Left renal pelvis (tissue), 4 donors: ENCODE measurements at places on chromosomes 11 and 22.

DNA sequence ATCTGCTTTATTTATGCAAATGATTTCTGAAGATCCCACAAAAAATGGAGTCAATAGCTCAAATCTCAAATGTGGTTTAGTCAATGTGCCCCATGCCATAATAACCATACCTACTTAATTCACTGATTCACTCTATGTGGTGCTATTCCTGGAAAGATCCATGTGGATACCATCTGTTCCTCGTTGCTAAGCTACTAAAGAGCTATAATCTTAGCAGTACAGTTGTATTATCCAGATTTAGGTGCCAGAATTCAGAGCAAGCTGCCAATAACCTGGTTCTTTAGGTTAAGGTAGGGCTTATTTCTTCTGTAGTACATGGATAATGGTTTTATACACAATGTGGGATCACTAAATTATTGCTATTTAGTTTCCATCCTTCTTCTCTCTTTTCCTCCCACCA, 974.7 kb upstream of the CCDC90B start:
- no peak for DNase-seq

- DNase-seq = no peak
These were observed 24.9 kb upstream of the PACSIN2 start for GRCh38 chr22:43039800-43040199.

GRCh38 chr11:77386178-77386577, 84.7 kb upstream of the GDPD4 start:
- DNase-seq = no peak

DNA sequence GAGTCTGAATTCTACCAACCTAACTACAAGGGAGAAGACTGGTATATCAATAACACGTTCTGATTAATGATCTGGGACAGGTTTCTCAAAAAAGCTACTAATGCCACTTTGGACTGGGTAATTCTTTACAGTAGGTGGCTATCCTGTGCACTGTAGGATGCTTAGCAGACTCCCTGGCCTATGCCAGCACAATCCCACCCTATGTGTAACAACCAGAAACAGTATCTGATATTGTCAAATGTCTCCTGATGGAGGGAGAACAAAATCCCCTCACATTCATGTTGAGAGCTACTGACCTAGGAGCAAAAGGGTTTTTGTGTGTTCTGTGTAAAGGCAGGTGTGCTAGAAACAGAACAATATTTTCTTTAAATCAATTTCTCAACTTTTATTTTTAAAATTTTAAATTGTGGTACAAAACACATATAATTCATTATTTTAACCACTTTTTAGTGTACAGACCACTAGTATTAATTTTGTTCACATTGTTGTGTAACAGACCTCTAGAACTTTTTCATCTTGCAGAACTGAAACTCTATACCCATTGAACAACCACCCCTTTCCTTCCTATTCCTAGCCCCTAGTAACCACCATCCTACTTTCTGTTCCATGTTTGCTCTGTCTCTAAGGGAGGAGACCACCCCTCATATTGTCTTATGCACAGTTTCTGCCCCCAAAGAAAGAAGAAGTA, 2.1 kb upstream of the MS4A6A start:
- DNase-seq = no peak

DNA sequence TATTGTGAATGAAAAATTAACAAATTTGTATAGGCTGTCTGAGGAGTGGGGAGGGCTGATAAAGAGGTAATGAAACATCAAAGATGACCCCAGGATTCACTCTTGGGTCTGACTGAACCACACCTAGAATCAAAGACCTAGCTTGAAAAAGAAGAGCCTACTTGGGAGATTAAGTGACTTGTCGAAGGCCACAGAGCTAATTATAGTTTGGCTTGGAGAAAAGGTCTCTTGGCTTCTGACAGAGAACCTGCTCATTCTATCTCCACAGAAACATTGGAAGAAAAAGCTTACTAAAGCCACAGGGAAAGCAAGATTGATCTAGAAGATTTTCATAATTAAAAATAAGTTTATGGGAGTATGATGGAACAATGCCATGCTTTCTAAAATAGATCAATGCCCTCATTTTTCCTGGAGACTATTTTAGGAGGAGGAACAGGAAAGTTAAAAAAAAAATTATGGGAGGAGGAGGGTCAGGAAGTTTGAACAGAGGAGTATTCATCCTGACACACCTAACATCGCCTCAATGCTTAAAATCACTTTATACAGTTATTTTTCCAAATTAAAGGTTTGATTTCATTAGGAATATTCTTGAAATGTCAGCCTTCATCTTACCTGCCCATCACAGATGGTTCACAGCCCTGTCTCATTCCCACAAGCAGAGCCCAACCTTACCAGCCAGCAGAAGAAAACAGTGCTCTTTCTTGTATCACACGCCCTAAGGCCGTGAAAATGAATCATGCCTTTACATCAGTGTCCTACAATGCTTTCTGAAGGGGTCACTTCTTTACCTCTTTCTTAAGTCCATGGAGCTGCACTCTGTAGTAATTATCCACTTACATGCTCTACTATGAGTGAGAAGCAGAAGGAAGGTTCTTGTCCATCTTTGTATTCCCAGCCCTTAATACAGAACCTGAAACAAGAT, 231.1 kb upstream of the MPPED2 start:
- no peak for DNase-seq

GRCh38 chr11:10623797-10624761, 55.6 kb upstream of the LYVE1 start:
- no peak for DNase-seq

DNA sequence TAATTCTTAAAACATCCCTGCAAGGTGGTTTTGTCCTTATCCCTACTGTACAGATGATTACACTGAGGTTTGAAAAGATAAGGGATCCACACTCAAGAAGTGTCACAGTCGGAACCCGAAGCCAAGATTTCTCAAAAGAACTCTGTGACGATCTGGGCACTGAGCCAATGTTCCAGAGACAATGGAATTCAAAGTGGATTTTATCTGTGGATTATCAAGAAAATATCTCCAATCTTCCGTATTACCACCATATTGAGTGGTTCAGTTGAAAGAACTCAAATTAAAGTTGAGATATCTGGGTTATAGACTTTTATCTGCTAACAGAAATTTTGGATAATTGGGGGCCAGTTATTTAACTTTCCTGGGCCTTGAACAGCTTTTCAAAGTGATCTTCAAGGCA, 100.0 kb upstream of the GRAMD1B start:
- DNase-seq = no peak

DNA sequence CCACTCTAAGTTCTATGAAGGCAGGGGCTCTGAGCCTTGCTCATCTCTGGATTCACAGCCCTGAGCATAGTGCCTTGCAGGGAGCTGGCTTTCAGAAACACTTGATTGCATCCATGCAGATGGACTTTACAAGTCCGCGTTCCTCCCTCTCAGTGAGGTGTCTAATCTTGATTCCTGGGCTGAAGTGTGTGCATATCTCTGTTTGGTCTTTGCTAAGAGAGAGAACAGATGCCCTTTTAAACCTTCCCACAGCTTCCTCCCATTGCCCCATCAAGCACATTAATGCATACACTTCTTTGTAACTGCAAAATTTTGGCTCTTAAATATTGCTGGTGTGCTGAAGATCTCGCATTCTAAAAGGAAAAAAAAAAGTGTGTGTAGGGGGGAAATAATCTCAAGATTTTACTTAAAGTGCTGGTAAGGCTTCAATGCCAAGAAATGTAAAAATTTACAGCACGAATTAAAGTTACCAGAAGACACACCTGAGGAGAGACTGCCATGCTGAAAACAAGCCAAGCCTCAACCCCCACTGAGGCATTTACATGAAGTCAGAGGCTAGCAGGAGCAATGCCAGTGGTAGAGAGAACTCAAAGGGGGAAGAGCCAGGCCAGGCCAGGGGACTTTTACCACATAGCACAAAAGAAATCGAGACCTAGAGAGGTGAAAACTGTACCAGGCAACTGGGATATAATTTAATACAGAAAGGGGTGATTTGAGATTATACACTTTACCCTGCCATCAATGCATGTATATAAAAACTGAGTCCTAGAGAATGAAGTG, 492.1 kb downstream of the SOX6 start:
- DNase-seq = no peak

DNA sequence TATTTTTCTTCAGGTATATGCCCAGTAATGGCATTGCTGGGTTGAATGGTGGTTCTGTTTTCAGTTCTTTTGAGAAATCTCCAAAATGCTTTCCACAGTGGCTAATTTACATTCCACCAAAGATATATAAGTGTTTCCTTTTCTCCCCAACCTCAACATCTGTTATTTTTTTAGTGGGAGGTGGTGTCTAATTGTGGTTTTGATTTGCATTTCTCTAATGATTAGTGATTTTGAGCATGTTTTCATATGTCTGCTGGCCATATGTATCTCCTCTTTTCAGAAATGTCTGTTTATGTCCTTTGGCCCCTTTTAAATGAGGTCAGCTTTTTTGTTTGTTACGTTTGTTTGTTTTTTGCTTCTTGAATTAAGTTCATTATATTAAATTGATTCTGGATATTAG, 760.2 kb downstream of the KCNA4 start:
- no peak for DNase-seq

- no peak for DNase-seq
These were observed 92.0 kb downstream of the ZC3H12C start for GRCh38 chr11:110185121-110185591.

DNA sequence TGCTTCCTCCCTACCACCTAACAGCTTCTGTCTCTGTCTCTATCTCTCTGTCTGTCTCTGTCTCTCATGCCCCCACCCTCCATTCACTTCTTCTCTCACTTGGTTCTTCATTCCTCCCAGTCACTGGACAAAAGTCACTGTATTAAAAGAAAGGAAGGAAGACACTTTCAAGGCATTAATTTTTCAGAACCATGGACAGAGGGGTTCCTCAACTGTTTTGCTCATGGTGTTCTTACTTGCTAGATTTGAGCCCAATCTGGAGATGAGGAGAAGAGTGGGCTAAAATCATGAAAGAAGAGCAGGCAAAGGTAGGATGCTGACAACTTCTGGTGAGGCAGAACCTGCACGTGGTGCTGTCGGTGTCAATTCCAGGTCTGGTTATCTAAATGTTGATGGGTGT, 116.7 kb upstream of the LARGE1 start:
- peak; percentile 34 for DNase-seq

- no peak for DNase-seq
These were observed 1.0 kb downstream of the KCNJ4 start for GRCh38 chr22:38453996-38454352.

DNA sequence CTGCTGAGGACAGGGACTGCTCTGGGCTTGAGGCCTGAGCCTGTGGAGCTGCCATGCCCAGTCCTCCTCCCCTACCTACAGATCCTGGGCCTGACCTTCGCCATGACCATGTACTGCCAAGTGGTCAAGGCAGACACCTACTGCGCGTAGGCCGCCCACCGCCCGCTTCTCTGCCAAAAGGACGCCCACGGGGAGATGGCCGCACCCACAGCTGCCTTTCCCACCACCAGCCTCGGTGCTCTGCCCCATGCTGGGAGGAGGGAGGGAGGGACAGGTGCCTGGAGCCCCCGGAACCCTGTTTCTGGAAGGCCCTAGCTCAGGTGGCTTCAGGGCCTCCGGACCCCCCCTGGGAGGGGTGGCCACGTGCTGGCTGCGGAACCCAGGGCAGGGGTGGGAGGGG, 23.8 kb downstream of the TSPAN4 start:
- no peak for DNase-seq

DNA sequence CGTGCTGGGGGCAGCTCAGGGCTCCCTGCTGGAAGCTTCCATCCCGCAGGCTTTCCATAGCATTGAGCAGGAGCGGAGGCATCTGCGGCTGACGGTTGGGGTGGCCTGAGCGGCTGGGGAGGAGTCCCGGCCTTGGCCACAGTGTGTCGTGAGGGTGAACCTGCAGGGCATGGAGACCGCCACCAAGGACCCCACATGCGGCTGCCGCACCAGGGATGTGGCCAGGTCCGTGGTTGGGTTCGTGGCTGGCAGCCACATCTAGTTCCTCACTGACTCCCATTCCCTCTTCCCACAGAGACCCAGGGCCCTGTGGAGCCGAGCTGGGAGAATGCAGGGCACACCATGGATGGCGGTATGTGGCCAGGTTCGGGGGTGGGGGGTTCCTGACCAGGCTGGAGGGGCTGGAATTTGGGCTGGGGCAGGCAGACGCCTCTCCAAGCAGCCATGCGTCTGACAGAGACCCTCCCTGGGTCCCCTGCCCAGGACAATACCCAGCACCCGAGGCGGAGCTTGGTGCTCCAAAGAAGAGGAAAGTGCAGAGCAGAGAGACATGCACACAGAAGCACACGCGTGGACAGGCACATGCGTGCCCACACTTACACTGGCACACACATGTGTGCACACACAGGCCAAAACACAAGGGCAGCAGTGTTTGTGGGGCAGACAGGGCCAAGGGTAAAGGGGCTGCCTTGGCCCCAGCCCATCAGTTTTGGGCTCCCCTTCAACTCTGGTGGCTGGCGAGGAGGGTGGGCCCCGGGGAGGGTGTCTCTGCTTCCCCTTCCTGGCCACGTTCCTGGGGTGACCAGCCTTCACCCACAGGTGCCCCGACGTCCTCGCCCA, 2.7 kb downstream of the MUC5B start:
- no peak for DNase-seq

DNA sequence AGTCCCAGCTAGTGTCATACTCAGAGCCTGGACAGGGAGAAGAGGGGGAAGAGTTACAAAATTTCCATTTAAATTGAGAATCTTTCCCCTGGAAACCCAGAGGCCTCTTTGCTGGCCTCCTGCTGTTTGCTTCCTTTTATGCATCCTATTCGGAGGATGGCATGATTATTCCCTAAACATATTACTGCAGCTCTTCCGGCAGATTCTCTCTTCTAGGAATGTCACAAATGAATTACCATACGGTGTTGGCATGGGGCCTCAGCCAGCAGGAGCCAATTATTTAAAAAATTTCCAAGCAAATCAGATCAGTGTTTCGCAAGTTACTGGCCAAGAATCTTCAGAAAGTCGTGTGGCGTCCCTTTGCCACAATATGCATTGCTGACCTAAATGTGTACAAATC, 326.7 kb upstream of the NCAM1 start:
- no peak for DNase-seq

- DNase-seq = peak; percentile 37
These were observed 9.7 kb upstream of the SAAL1 start for GRCh38 chr11:18115360-18116127.

DNA sequence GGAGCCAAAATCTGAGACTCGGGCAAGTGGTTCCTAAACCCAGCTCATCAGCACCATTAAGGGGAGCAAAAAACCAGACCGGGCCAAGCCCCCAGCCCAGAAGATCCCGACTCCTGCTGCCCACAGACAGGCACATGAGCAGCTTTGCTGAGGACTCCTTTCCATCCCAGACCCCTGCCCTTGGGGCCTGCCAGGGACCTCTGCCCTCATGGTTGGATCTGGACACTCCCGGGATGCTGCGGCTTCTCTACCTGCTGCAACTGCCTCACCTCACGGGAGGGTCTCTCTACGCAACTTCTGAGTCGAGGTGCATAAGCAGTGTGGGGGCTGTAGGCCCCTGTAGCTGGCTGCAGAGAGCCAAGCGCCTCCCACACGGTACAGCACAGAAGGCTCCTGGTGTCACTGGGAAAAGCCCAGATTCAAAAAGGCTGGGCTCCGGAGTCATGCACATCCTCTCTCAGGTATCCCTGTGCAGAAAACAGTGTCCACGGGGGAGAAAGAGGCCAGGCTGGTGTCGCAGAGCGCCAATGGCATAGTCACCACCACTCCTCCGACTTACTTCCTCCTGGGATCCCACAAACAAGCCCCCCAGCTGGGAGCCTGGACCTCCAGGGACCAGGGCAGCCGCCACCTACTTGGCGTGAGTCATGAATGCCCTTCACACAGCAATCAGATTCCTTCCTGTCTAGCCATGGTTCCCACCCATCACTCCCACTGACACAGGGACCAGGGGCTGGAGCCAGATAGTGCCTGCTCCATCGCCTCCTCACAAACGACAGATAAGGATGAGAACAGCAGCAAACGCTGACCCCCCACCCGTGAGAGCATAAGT, 122.1 kb downstream of the BCR start:
- no peak for DNase-seq
